Activated naive CD8-positive, alpha-beta T cell treated with anti-CD3 and anti-CD28 coated beads for 36 hours (primary cell): ENCODE measurements at places on chromosomes 5 and 9.

GRCh38 chr9:129572517-129572916, 48.4 kb downstream of the C9orf50 start:
- H3K36me3 ChIP-seq, result peaks cover 5% of the 10 kb centered on the region
- H3K4me1 ChIP-seq, result peaks cover 21% of the 10 kb centered on the region
- H3K27ac ChIP-seq, result no peak overlapping the region

GRCh38 chr5:140628711-140629110, 4.3 kb downstream of the CD14 start:
- peaks cover 23% of the 10 kb centered on the region for H3K27me3 ChIP-seq
- no peaks in the 10 kb centered on the region for H3K36me3 ChIP-seq
- DNase-seq, result no peak
- no peak overlapping the region for H3K27ac ChIP-seq
- H3K4me1 ChIP-seq, result peaks cover 18% of the 10 kb centered on the region

DNA sequence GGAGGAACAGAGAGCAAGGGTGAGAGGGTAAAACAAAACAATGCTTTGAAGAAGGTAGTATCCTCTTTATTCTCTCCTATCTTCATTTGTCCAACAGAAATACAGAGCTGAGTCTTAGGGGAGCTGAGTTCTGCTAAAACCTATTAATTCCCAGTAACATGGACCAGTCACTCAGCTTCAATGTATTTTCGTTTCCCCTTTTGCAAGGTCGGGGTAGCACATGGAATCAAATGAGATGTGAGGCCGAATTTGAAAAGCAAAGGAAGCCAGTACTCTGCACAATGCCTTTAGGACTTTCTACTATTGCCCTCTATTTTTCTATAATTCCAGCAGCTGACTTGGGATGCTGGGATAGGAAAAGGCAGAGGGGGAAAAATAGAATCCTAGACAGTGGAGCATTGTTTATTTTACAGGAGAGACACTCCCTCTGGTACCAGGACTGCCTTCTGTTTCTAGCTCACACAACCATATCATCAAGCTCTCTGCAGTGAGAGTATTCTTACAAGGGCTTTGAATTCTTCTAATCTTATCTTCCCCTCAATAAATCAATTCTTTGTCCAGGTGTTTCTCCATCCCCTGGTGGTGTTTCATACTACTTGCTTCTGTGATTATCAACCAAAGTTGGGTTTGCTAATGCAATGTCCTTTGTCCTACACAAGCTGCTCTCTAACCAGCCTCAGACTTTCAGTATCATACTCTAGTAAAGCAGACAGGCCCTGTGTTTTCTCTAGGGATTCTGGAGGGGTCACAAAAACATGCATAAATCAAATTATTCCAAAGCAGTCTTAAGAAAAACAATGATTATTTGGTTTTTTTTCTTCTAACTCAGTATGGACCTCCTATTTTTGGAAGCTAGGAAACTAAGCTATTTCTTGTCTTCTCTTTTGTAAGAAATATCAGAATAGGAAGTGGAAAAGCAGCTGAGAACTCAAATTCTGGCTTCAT, 341.5 kb downstream of the OSTF1 start:
- no peak overlapping the region for H3K4me3 ChIP-seq
- peaks cover 17% of the 10 kb centered on the region for H3K27me3 ChIP-seq
- H3K36me3 ChIP-seq, result no peaks in the 10 kb centered on the region
- DNase-seq, result no peak

DNA sequence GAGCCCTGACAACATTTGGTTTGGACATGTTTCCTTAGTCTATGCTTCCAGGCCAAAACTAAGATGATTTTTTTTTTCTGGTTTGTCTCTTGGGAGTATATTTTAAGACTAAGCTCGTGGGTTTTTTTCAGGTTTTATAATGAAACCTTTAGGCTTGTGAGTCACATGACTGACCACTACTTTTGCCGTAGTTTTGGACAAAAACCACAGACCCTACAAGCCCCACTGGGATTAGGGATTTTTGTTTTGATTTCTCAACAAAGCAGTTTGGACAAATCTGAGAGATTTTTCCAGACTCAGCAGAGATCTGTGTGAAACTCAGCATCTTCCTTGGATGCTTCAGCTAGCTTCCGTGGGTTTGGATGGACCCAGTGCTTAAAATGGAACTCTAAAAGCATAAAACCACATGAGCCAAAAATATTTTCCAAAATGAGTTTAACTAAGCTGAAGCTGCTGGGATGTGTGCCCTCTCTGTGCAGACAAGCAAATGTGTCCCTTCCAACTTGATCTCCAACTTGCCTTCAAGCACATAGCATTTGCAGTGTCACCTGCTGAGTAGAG, 70.3 kb upstream of the SMIM15 start:
- no peaks in the 10 kb centered on the region for H3K36me3 ChIP-seq
- DNase-seq, result no peak
- peaks cover 3% of the 10 kb centered on the region for H3K27me3 ChIP-seq
- H3K4me3 ChIP-seq, result no peak overlapping the region

DNA sequence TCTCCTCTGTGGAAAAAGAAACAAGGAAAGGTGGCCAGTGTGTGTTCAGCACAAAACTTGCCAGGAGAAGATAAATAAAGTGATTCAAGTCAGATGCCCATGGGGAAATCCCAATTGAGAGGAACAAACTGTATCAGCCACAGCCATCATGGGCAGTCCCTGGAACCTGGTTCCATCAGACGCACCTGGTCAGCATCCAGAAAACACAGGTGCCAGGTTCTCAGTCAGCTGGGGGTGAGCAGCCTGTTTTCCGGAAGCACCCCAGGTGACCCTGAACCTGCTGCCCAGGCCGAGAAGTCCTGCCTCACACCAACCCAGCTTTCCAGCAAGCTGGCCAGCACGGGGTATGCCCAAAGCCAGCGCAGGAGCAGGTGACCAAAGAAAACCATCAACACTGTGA, 30.5 kb downstream of the PTCH1 start:
- H3K4me3 ChIP-seq, result no peak overlapping the region
- no peak for DNase-seq
- H3K36me3 ChIP-seq, result peaks cover 2% of the 10 kb centered on the region
- H3K4me1 ChIP-seq, result peaks cover 19% of the 10 kb centered on the region

DNA sequence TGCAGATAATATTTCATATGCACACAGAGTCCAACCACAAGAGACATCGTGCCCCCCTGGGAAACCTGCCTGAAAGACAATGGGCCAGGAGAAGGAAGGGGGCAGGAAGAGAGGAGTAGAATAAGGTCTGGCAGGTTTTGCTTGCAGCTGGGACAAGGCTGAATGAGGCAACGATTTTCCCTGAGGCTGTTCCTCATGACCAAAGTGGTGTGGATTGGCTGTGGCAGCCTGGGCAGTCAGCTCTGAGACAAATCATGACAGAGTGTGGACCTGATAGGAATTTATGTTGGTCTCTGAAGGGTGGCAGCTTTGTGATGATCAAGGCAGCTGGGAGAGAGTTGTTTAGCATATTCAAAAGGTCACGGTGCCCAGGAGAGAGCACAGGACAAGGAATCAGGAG, 119.3 kb downstream of the NMUR2 start:
- DNase-seq, result no peak
- H3K4me3 ChIP-seq, result no peak overlapping the region
- no peak overlapping the region for H3K27ac ChIP-seq
- H3K4me1 ChIP-seq, result no peaks in the 10 kb centered on the region
- H3K36me3 ChIP-seq, result no peaks in the 10 kb centered on the region
- peaks cover 4% of the 10 kb centered on the region for H3K27me3 ChIP-seq

DNA sequence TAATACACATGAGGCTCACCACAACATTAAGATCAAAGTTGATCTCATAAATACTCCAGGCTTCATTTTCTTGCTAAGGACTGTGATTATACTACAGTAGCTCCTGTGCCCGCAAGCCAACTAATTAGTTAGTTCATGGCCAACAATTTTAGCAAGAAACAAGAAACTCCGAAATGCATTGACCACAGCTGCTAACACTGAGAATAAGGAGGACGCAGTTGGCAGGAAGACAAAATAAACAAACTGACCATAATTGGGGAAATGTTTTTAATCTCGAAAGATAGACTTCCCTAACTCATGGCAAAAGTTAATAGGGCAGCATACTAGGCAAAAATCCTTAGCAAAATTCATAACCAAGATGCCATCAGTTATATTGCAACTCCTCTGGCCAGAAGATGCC, 115.5 kb upstream of the SPEF2 start:
- H3K36me3 ChIP-seq, result no peaks in the 10 kb centered on the region
- H3K4me1 ChIP-seq, result no peaks in the 10 kb centered on the region
- no peak overlapping the region for H3K27ac ChIP-seq

GRCh38 chr5:139287890-139288635, 5.5 kb upstream of the MATR3 start:
- H3K27me3 ChIP-seq, result no peaks in the 10 kb centered on the region
- H3K4me1 ChIP-seq, result peaks cover 9% of the 10 kb centered on the region
- H3K27ac ChIP-seq, result peak overlapping the region; percentile 52
- H3K4me3 ChIP-seq, result no peak overlapping the region
- DNase-seq, result no peak
